ENCODE measurements at places on chromosomes 7 and 10.

DNA sequence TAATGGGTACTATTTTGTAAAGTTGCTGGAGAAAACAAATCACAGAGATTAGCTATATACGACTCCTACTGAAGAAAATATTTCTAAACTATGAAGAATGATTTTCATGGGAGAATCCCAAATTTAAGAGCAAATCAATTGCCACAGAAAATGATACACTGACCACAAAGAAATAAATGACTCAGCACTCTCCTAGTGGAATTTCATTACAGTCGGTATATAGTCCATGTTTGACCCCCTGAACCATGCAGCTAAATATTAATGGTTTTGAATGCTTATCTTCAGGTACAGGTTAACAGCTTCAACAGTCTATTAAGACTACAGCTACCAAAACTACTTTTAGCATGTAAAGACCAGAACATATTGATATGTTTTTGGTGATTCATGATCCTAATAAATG is 65.0 kb downstream of the IDE start:
- no peak for DNase-seq

DNA sequence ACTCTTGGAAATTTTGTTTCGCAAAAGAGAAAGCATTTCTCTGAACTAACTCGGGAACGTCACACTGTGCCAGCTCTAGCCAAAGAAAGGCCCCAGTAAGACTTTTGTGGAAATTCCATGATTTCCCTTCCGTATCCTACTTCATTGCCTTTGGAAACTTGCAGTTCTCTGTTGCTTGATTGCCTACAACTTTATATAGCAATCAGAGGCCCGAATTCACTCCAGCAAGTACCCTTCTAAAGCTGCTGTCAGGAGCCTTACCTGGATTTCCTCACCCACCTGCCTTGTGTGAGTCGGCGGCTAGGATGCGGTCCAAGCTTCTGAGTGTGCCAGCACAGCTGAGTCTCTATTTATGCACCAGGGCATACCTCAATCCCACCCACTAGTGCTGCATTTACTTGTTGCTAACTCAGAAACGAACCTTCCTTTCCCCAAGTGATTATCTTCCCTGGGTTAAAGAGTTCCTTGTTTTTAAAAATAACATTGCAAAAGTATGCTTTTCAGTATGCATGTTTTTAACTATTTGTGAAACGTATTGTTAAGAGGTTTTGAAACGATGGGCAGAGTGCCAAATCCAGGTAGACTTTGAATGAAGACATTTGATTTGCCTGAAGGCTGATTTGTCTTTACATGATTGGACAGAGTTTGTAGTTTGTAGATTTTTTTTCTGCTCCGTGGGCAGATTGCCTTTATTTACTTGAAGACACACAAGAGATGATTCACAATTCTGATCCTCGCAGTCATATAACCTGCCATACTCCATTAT is at the start of gene AGR2:
Gene AGR2, minus strand, starts transcription at position 326 of the 766 bp plus-strand sequence. CDS start 3,203 bp downstream, outside the sequence.
- no peak for DNase-seq

DNA sequence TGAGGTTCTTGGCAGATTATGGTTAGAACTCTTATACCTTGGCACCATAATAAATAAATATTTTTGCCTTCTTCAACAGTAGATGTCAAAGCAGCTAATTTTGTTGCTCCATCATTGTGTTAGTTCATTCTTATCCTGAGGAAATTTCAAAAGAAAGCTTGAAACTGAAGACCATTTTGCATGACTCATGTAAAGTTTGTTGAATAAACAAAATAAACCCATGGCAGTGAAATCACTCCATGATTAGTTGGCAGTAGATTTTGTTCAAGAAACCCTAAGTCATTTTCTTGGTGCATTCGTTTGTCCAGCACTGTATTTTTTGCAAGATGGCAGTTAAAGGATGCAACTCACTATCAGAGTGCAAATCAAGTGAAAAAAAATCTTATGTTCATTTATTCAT is 91.6 kb downstream of the HECW1 start:
- DNase-seq = no peak

DNA sequence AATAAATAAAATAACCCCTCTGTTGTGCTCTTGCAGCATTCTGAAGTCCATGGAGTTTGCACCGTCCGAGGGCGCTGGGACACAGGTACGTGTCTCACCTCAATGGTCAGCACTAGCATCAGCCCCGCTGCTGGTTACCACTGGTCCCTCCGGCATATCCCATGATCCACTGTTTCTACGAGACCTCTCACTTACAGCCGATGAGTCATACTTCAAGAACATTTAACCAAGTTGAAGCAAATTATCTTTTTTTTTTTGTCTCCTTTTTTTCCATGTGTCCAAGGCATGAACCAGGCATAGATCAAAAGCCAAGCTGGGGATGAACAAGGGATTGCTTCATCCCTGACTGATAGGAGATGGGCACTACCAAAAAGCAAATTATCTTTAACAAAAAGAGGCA is 92.9 kb upstream of the SH2B2 start:
- no peak for DNase-seq

- DNase-seq = no peak
Measured at GRCh38 chr10:29517352-29517923, 117.3 kb downstream of the SVIL start.

DNA sequence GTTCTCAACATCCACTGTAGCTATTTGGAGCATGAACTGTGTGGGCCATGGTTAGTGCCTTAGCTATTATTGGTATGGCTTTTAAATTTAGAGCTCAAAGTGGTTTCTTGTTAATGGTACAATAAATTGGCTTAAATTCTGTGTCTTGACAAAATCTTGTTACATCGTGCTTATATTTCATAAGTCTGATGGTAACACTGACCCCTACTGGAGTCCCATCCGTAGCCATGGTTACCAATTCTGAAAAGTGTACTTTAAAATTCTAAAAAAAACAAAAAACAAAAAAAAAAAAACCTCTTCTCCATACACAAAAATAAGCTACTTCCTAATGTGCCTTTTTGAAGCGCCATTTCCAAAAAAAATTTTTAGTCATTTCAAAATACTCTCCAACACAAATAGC is 6.4 kb upstream of the RPP30 start:
- no peak for DNase-seq

DNA sequence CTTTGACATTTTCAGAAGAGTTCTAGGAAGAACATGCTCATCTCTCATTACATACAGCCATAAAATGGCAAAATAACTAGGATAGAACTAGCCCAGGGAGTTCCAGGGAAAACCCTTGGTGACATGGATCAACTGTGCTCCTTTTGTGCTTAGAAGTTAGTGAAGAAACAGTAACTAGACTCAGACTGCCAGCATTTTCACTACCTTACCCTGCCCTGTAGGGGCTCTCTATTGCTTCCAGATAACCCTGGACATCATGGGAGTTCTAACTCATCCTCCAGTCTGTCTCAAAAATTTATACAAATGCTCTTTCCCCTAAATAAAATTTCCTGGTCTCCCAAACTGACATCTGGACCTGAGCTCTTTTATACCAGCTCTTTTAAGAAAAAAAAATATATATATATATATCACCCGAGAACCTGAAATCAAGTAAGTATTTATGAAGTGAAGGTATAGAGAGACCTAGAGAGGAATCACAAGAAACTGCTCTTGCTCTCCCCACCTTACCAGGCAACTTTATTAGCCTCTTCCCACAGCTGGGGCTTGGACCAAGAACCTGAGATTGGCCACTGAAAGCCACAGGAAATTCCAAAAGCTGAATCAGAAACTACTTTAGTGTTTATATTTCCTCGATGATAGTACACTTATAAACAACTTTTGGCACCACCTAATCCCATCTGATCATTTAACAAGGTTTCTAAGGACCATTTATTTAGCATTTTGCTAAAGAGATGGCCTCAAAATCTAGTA is 101.4 kb downstream of the RELN start:
- no peak for DNase-seq

GRCh38 chr7:118298771-118299170 is 74.3 kb downstream of the ANKRD7 start:
- no peak for DNase-seq

DNA sequence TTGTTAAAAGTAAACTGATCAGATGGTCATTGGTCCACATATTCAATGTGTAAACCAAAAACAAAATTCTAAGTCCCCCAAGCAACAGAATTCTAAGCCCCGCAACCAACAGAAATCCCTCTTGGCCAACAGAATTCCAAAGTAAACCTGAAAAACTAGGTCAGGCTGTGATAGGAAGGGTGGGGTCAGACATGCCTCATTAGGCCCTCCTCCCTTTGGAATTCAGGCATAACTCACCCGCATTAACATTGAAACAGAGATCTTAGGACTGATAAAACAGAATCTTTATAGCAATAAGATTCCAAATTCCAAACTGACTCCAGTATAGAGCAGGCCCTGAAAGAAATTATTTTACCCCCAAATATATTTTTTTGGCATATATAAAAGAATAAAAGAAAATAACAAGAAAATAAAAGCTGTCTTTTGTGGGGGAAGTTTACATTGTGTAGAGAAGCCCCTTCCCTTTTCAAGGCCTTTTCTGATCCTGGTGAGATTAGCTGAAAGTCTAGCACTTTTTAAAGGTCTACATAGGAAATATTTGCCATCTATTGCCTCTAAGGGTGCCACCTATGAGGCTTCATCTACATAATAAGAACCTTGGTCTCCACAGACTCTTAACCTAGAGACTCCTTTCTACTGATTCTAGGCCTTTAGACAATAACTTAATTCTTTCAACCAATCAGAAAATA is 30.5 kb downstream of the GNAT3 start:
- DNase-seq = no peak

GRCh38 chr10:127579640-127580039 is 30.5 kb downstream of the NPS start:
- DNase-seq = no peak

- DNase-seq = no peak
Measured at GRCh38 chr7:115005251-115005650, 83.4 kb downstream of the MDFIC start.

GRCh38 chr7:39407723-39408122 is 158.5 kb upstream of the YAE1 start:
- no peak for DNase-seq

DNA sequence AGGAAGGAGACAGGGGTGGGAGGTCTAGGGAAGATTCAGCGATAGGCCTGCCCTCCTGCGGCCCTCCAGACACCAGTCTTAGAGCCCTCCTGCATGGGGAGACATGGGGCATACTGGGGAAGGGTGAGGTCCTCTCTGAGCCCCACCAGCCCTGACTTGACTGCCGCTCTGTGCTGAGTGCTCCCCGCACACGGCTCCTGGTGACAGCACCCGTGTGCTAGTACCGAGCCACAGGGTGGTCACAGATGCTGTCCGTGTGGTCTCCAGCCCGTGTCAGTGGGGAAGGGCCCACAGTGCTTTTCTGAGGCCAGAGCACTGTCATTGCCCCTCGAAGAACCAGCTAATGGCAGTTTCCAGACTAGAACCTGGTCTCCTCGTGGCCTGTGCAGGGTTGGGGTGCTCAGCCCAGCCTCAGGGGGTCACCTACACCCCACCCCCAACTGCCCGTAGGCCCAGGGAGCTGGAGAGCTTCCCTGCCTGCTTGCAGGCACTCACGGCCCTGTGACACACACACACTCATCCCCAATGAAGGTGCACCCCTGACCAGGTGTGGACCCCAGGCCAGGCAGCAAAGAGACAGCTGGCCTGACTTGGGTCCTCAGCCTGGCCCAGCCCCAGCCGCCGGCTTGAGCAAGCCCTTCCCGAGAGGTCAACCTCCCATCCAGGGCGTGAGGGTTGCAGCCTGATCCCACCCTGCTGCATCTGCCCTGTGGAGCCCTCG is 86.0 kb upstream of the RET start:
- no peak for DNase-seq

- no peak for DNase-seq
Measured at GRCh38 chr7:20797462-20798080, 10.9 kb upstream of the SP8 start.

DNA sequence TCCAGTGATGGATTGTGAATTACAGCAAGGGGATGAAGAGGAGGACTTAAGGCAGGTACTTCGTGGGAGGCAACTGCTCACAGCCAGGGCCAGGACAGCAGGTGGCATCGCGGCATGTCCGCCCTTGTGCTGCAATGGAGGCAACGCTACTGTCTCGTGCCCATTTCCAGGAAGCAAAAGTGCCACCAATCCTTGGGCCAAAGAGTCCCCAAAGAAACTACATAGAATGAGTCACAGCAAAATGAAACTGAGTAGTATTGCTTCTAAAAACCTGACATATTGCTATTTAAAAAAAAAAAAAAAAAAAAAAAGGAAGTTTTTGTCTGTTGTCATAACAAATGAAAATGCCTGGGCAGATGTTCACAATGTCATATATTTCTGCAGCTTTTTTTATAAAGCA is 46.6 kb downstream of the RSU1 start:
- DNase-seq = no peak

DNA sequence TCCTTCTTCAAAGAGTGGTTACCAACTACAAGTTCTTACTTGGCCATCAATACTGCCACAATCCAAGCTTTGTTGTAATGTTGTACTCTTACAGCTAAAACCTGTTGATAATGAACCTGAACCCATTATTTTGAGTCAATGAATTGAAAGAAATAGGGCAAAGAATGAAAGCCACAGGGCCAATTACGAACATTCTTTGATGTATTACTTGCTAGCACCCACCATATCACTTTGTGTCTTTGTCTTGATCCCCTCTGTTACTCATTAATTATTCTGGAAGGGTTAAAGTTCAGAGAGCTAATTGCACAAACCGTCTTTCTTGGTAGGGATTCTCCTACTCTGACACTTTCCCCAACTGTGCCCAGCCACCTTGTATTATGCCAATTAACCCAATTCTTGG is 53.2 kb upstream of the TFEC start:
- DNase-seq = no peak

DNA sequence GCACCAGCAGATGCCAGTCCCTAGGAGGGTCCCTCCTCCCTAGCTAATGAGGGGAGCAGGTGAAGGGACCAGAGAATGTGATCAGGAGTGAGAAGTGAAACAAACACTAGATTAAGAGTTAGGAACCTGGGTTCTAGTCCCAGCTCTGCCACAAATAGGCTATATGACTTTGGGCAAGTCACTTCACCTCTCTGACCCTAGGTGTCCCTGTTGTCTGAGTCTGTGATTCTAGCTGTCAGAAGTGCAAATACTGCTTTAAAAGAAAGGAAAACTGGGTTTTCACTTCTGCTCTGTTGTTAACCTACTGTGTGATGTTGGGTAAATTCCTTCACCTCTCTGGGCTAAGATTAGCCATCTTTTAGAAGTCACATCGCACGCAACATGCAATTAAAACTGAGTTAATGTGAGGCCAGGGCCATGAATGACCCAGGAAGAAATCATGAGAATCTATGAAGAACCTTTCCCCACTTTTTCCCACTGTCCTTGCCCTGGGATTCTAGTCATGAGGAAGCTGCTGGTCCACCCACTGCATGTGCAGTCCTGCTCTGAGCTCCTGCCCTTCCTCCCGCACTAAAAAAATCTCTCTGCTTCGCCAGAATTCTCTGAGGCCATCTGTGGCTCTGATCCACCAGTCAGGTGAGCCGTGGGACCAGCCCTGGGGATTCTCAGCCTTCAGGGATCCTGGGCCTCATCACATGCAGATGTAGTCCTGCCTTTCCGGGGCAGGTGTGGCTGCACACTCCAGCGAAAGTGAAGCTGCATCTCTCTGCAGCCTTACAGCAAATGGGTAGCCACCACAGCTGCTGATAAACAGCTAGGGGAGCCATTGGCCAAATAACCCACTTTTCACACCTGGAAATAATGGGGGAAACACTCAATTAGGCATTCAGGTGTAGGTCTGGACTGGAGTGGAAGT is 181.7 kb downstream of the PLXNA4 start:
- no peak for DNase-seq

GRCh38 chr7:96400001-96400400 is 78.1 kb upstream of the SLC25A13 start:
- no peak for DNase-seq

- no peak for DNase-seq
Measured at GRCh38 chr7:47751043-47751442, 169.1 kb upstream of the TNS3 start.

Measured in stimulated activated CD8-positive, alpha-beta memory T cell treated with anti-CD3 and anti-CD28 coated beads, Interleukin-15, amount 100 ng/mL, for 4 hours (primary cell).